ENCODE measurements at places on chromosomes 5 and 9.

DNA sequence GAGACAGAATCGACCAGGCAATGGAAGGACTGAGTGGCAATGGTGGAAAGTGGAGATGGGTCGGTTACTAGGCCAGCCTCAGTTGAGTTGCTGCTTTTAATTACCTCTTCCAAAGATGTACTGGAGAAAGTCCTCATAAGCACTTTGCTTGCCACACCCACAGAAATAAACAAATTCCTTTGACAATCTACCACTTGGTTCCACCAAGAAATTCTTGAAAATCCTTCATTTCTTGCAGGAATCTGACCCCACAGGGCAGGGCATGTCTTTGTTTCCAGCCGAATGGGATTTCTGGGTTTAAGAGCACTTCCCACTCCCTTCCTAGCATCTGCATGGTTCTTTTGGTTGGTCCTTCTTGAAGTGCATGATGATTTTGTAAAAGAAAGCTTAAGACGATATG lies 54.5 kb downstream of the ADAMTS12 start:
- no peak for DNase-seq

GRCh38 chr5:35158204-35158603 lies 72.1 kb downstream of the PRLR start:
- DNase-seq = no peak

DNA sequence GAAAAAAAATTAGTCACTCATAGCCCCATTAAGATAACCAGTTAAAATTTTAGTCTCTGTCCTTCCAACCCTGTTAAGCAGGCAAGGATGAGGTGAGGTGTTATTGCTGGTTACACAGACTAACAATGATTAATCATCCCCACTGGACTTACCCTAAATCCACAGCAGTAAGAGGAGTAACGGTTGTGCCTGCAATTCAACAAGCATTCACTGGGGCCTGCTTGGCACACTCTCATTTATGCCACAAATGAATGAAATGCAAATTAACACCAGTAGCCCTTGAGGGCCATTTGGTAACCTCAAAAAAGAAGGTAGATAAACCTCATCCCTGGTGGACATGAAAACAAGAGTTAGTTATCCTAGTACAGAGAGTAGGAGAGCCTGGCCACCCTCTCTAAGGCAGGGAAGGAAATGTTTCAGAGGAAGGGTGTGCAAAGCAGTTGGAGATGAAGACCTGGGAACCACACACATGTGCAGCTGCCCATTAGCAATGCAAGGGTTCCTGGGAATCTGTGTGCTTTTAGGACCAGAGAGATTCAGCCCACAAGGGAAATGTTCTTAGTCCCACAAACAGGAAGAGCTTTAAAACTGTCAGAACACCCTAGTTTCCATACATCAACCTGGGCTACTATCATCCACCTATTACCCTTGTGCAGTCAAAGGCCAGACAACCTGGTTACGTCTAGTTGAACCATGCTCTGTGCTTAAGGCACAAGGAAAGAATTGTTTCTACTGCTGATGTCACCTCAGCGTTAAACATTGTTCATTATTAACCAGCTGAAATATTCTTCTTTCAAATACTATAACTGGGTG lies 7.7 kb downstream of the LHFPL2 start:
- DNase-seq = no peak

DNA sequence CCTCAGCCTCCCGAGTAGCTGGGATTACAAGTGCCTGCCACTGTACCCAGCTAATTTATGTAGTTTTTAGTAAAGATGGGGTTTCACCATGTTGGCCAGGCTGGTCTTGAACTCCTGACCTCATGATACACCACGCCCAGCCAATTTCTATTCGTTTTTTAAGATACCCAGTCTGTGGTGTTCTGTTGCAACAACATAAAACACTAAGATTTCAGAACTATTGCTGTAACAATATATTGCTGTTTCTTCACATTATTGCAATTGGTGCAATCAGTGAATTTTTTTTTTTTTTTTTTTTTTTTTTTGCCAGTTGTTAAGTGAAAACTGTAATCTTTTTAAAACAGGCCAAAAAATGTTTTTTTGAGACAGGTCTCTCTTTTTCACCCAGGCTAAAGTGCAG lies 9.9 kb downstream of the SRP19 start:
- DNase-seq = no peak

DNA sequence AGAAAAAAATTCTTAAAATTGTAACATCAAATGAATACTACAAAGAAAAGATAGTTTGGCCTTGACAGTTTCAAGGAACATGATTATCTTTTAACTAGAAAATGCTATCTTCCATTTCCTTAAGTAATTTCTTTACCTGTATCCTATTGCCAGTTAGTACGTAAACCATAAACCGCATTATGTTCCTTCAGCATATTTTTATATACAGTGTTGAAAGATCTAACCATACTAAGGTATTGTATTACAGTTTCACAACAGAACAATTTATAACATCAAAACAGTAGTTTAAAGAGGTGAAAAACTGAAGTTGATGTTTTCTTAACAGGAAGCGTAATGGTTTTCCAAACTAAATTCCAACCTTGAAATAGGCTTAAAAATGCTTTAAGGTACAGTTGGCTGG lies 45.1 kb downstream of the GLRX start:
- DNase-seq = no peak

- DNase-seq = no peak
These were observed 18.1 kb downstream of the TCF7 start for GRCh38 chr5:134132372-134133187.

DNA sequence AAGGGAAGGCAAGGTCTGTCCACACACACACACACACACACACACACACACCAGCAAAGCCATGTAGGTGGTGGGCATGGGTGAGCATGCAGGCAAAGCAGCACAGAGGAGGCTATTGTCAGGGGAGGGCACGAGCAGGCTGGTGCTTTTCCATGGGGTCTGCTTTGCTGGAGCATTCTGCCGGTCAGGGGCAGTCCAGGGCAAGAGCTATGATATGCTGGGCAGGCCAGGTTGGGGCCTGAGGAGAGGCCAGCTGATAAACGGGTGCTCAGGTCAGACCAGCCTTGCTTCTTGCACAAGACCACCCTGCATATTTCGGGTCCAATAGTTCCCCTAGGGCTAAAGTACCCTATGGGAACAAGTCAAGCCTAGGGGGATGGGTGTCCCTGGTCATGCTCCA lies 253.9 kb upstream of the DMAC1 start:
- DNase-seq = no peak

DNA sequence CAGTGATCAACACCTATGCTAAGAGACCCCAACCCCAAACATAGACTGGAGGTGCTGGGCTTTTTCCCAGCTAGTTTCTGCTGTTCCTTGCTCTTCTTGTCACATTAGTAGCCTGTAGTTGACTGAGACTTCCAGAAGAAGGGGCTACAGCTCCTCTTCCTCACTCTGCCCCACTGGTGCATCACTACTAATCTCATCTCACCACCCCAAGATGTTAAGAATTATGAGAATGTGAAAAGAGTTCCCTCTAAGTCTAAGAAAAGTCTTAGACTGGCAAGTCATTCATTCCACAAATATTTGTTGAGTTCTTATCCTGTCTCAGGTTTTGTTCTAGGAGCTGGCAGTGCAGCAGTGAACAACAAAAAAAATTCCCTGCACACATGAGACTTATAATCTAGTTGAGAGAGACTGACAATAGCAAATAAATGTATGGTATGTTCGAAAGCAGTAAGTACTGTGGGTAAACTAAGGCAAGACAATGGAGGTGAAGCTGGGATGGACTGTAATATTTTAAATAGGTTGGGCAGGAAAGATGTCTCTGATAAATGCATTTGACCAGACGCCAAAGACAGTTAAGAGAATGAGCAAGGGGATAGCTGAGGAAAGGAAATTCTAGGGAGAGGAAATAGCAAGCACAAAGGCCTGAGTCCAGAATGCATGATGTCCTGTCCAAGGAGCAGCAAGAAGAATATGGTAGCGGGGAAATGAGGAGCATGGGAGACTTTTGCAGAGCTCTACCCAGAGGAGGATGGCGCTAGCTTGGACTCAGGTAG lies 92.3 kb downstream of the PTCD2 start:
- peak; percentile 12 for DNase-seq

- DNase-seq = no peak
These were observed 57.2 kb downstream of the ITGA1 start for GRCh38 chr5:52844885-52845284.

DNA sequence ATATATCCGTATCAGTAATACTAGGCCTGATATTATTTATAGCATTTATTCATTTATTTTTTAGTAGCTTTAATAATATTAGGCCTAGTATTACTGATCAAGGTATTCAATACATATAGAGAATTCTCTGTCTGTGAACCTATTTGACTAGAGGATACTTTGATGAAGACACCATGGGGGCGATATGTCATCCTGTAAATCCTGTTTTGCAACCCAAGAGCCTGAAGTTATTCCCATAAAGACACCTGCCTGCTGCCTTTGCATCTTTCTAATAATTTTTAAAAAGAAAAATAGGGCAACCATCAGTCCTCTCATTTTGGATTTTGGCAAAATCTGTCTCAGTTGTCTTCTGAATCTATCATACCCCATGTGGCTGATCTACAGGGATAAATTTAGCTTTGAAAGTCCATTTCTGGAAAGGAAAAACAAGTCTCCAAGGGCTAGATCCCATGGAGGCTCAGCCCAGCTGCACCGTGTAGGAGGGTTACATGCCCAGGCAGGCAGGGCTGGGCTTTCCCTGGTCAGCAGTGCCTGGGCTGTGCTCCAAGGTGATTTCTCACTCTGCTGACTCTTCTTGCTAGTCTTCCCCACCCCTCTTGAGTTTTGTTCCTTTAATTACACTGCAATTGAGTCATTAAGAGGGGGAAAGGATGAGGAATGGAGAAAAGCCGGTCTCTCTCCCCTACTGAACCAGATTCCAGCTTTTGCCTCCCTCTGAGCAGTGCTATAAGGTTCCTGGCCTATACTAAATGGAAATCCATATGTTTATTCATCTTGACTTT lies 169.0 kb downstream of the TRIM32 start:
- DNase-seq = no peak

DNA sequence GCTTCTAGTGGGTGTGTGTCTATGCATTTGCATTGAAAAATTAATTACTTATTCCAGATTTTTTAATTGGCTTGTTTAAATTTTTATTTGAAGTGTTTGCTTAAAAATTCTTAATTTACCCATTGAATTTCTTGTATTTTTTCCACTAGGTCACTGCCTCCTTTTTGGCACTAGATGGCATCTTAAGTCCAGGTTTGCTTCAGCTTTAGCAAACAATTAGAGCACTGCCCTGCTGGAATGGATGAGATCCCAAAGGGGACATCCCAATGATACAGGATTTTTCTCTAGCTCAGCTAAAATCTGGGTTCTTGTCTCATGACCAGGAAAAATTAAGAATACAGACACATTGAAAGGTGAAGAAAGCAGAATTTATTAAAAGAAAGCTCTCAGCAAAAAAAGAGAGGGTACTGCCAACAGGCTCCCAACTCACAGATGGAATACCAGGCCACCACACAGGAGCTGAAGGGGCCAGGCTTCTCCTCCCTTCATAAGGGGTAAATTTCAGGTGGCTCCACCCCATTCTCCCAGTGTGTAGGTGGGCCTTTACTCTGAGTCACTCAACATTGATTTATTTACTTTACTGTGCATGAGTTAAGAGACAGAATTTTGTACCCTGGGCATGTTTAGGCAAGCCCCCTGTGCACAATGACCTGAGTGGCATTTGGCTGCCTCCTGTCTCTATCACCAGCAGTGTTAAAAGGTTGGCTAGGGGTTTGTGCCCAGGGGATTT lies 532.4 kb downstream of the ANXA1 start:
- DNase-seq = peak; percentile 5

- DNase-seq = no peak
These were observed 119.4 kb downstream of the ADAMTS12 start for GRCh38 chr5:33772380-33772897.

DNA sequence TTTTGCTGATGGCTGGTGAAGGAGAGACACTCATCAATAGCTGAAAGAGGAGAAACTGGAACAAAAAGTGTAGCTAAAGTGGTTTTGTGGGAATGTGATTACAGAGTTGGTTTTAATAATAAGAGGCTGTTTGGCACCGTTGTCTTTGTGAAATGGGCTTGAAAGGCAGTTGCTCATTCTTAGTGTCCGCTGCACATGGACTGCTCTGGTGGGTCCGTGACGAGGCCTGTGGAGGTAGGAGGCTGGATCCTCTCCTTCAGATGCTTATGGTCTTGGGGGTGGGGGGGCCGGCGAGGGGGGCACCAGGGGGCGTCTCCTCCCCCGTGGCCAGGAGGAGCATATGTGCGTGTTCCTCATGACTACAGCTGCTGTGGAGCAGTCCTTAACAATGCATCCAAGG lies 29.8 kb downstream of the FUBP3 start:
- no peak for DNase-seq

GRCh38 chr9:116124472-116125040 lies 29.0 kb upstream of the PAPPA start:
- DNase-seq = no peak

GRCh38 chr5:150046031-150046430 lies 40.3 kb downstream of the CSF1R start:
- DNase-seq = no peak

DNA sequence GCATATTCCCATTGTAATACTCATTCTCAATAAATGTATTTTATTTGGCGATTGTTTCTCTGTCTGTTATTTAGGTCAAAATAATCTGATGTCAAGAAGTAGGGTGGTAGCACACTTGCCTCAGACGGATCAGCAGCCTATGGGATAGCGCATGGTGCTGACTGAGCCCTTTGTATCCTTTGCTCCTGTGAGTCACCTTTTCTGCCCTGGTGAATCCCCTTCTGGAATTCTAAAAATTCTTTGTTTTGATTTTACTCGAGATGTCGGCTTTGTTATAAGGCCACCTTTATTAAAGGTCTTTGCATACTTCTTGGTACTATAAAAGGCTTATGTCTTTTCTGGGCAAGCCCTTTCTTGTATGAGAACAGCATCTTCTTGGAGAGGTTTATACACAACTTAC lies 1187.8 kb downstream of the CDH9 start:
- DNase-seq = no peak

- no peak for DNase-seq
These were observed 90.5 kb downstream of the MARCHF3 start for GRCh38 chr5:126939887-126940286.

- DNase-seq = no peak
These were observed 15.9 kb downstream of the DAP start for GRCh38 chr5:10745133-10745532.

DNA sequence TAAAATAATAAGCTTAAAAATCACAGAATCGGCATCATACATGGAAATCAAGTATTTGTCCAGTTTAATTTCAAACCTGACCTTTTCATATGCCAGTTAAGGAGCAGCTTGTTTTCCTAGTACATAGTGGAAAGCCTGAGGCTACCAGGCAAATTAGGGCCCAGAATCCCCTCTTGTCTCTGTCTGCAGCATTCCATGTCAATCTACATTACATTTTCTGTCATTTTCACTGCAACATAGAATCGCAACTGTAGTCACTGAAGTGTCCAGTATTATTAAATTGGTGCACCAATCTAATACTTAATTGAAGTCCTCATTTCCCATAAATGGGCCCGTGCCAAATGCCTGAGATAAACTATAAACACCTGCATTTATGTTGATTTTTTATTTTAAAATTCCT lies 1352.2 kb upstream of the ACO1 start:
- DNase-seq = no peak

- no peak for DNase-seq
These were observed 436.2 kb downstream of the GABRG2 start for GRCh38 chr5:162503796-162504195.

All from SW 1271 (cell line).